ENCODE measurements at places on chromosomes 16 and 17.

- no peak for DNase-seq
Measured at GRCh38 chr17:38440614-38441397, 12.5 kb downstream of the ARHGAP23 start.

DNA sequence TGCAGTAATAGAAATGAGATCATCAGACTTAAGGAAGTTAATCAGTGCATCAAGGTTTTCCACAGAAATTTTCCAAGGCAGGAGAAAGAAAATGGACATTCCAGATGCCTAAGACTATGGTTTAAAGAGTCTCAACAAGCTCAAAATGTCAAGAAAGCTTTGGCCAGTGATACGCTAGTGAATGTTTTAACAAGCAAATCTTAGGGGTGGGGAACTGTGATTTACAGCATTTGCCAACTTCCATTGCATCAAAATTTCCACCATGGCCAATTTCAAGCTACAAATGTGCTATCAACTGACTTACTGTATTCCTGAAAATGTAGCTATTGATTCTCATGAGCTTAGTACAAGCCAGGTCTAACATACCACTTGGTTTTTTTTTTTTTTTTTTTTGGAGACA is 82.4 kb upstream of the CLEC3A start:
- no peak for DNase-seq

- DNase-seq: peak; percentile 70
Measured at GRCh38 chr17:80082403-80083135, 18.8 kb upstream of the GAA start.

DNA sequence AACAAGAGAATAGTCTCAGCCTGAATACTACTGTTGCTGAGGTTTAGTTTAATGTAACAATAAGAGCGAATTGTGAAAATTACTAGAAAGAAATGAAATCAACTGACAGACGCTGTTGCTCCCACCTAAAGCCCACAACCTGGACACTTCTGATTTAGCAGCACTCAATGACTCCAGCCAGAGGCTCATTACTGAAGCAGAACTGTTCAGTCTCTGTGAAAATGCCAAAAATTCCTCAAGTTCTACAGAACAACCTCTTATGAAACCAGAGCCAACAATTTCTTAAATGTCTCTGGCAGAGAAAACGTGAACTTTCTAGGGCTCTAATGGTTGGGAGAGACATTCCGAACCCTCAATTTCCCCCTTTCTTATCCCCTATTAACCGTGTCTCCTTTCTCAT is 9.9 kb downstream of the PSME3IP1 start:
- DNase-seq: no peak

DNA sequence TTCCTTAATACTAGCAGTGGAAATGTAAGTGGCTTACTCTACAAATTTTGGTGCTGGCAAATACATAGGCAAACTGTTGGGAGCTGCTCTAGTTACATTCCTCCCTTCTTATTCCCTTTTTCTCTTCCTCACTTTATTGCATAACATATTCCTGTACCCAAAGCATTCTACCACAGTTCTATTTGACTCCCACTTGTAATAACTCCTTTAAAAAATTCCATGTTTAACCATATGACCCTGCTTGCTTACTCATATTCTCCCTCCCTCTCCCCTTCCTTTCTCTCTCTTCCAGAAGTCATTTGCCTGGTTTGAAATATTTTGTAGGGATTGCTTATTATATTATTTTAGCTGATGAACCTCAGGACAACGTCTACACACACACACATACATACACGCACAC is 22.7 kb downstream of the NQO1 start:
- DNase-seq: no peak

DNA sequence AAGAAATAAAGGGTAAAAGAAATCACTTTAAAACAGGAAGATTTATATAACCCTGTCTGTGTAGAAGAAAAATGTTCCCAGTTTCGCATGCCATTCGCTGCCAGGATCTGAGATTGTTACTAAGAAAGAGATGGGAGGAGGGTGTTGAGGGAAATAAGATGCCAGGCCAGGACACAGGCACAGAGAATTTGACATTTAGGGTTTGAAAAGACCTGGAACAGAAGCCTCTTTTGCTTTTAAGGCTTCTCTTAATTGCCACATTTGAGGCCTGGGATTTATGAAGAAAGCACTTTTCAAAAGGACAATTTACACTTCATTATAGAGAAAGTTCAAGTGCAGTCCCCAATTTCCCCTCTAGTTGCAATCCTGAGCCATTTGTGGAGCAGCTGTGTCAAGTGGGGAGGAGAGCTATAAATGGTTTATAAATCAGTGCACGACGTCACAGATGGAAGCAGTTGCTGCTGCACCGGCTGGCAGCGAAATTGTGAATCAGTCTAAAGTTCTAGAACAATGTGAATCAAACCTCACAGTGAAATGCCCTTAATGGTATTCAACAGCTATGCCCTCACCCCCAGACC is 26.5 kb upstream of the C16orf87 start:
- DNase-seq: peak; percentile 7

DNA sequence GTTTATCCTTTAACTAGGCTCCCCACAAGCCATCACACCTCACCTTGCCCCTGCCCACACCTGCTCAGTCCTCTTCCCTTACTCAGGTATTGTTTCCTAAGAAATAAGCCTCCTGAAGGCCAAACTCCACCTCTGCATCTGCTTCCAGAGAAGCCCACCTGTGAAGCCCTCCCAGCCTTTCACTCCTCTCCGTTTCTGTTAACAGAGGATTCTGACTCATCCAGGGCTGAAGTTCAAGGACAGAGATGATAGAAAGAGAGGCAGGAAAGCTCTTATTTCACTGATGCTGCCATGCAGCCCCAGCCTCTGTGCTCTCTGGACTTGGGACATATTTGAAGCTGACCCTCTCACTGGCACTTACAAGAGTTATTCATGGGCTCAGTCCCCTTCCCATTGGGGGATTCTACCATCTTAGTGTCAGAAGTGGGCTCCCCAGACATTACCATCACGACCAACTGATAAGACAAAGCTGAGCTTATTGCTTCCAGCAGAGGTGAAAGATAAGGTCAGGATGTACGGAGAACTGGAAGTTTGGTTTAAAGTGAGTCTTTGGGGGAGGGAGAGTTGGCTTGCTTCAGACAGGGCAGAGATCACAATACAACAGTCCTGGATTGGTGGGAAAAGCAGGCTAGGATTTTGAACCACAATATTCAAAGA is 35.3 kb upstream of the XYLT2 start:
- no peak for DNase-seq

- DNase-seq: no peak
Measured at GRCh38 chr17:31674717-31675349, 184.2 kb downstream of the COPRS start.

GRCh38 chr17:61731330-61731729 is 132.0 kb downstream of the BRIP1 start:
- DNase-seq: no peak

GRCh38 chr17:46898364-46898763 is 24.6 kb upstream of the GOSR2 start:
- DNase-seq: no peak

DNA sequence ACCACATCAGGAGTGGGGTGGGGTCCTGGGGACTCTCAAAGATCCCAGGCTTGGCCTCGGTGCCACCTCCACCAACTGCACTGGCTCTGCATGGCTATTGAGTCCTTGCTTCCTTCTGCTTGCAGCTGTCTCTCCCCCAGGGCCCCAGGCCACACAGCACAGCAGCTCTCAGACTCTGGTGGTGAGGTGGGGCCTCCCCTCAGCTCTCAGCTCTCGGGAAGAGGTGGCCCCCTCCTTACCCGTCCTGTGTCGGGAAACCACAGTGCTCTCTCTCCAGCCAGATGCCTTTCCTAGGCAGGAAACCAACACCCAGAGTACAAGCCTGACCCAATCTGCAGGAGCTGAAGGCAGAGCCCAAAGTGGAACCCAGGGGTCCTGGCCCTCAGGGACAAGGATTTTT is 18.5 kb downstream of the SRCIN1 start:
- DNase-seq: no peak

- no peak for DNase-seq
Measured at GRCh38 chr16:84518804-84519341, 14.4 kb upstream of the MEAK7 start.

All from neural crest cell (in vitro differentiated cells).